ENCODE measurements at places on chromosomes 13 and 19.

DNA sequence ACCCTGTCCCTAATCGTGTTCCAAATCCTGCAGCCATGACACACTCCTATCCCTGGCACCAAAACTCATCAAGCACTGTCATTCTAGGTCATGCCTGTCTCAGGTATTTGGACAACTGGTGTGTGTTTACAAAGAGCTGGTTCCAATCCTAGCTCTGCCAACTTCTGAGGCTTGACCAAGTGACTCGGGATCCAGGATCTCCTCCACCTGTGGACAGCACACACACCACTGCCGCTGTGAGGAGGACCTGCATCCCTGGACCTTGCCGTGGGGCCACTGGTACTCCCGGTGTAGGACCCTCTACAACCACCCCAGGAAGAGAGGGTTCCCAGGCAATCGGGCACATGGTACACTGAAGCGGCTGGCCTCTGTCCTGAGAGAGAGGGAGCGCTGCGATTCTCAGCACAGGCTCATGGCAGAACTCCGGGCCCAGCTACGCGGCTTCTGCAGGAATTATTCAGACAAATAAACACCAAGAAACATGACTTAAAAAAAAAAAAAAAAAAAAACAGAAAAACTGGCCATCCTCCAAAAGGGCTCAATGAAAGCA is 20.4 kb downstream of the MLLT1 start:
- DNase-seq, result no peak

DNA sequence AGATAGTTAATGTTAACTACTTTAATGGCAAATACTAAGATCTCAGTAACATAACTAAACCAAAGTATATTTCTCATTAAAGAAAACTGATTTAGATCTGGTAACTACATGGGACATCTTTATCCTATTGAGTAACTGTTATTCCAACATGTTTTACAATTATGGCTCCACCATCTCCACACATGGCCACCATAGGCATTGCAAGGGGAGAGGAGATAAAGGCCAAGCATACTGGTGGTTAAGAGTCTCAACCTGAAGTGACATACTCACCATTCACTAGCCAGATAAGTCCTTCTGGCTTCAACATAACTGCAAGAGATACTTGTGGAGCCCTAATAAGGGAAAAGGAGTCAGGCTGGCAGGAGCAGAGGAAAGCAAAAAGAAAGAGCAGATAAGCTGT is 1586.4 kb upstream of the SPRY2 start:
- DNase-seq, result no peak

GRCh38 chr19:49342291-49342721 is 7.1 kb downstream of the CD37 start:
- no peak for DNase-seq

GRCh38 chr13:93446238-93446637 is 219.6 kb downstream of the GPC6 start:
- no peak for DNase-seq

GRCh38 chr13:36770741-36771140 is 48.3 kb upstream of the RFXAP start:
- no peak for DNase-seq

GRCh38 chr13:46685006-46685730 is 111.8 kb downstream of the ESD start:
- no peak for DNase-seq

DNA sequence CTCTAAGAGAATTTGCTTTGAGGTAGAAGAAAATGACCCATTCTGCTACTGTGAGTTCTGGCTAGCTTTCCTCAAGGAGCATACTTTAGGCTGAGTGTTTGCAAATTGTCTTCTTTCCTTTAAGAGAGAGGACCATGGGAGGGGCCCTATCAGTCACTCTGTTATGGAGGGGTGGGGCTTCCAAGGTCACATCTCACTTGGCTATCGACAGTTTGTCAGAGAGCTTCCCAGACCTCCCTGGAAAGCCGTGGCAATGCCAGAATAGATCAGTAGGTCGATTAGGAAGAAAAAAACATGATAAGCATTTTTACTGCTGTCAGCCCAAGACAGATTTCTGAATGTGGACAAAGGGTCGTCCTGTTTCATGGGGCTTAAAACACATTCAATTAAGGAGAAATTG is 93.3 kb downstream of the OXGR1 start:
- no peak for DNase-seq

- DNase-seq, result no peak
Measured at GRCh38 chr13:106344342-106344741, 191.1 kb downstream of the EFNB2 start.
